ENCODE measurements at places on chromosomes 5 and 9. TPM values are rescaled to one million over a fixed set of nuclear protein-coding genes. Genes with fewer than 3 reads are reported as not detected.

The RLN1 gene
- polyA plus RNA-seq = 1.3 TPM

GRCh38 chr5:116084287-116084691 is 536 bp upstream of the COMMD10 start:
- peak; percentile 18 for DNase-seq

DNA sequence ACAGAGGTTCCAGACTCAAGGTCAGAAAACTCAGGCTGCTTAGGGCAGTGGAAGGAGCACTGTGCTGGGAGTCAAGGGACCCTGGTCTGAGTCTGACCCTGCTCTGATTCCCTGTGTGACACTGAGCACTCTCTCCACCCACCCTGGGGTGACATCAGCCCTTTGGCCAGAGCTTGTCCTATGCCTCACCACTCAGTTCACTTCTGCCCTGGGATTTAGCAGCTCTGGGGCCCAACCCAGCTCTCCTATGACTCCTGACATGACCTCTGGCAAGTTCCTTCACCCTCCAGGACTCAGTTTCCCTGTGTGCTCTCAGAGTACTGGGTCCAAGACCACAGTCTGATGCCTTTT is 63.9 kb downstream of the FAM114A2 start:
- no peak for DNase-seq

DNA sequence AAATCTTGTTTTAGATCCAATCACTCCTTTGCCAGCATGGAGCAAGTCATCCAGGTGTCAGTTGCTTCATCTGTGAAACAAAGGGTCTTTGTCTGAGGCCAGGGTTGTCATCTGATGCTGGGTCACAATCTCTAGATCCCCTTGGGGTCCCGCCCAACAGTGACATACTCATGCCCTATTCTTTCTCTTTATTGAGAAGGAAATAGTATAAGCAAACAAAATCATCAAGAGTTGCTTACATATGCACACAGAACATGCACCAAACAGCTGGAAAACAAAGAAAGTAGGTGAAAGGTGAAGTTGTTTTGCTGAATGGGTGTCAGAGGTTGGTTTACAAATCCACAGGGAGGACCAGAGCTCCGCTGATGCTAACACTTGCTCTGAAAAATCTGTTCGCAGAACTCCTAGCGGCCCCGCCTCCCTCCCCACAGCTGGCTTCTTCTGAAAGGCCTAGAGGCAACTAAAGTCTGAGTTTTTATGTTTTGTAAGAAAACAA is 106.1 kb upstream of the SLC44A1 start:
- DNase-seq = no peak
